ENCODE measurements at places on chromosomes 3 and 15.

- DNase-seq, result no peak
These were observed 166.1 kb downstream of the ZNF621 start for GRCh38 chr3:40690749-40691451.

DNA sequence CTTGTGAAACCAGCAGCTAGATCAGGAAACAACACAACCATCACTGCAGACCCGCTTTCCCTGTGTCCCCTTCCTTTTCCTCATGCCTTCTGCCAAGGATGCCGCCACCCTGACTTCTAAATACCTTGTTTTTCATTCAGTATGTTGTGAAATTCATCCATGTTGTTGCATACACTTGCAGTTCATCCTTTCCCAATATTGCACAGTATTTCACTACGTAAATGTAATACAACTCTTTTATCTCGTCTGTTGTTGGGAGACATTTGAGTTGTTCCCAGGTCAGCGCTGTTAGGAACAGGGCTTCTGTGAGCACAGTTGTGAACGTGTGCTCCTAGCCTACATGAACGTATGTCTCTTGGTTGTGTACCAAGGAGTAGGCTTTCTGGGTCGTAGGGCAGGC is 24.2 kb downstream of the TLNRD1 start:
- DNase-seq, result no peak

DNA sequence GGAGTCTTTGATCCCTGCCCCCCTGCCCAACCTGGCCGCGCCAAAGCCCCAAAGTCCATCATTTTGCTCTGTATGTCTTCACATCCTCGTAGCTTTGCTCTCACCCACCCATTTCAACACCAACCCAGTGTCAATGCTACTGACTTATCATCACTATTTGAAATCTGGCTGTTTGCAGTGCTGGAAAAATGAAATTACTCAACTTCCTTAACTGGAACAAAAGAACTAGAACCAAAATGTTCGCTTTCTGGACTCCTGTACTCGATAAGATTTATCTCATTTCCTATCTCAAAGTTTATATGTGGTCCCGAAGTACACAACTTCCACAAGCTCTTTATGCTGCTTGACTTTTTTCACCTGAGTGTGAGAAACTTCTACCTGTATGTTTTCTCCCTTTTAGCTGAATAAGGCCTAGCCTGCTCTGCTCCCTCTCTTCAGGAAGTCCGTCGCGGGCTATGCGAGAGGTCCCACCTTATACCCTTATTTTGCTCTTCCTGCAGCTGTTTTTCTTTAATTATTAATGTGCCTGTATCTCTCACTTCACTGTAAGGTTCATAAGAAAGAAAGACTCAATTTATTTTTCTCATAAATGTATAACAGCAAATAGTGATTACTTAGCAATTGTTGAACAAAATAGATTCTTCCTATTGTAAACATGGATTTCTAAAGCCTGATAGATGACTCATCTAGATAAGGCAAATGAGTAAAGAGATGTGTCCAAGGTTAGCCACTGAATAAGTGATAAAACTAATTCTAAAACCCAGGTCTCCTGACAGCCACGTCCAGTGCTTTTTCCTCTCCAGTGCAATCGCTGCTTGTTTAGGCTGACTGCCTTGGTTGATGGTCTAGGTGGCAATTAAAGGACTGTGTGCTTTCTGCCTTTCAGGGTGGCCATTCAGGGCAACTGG is 464.1 kb upstream of the TPRG1 start:
- no peak for DNase-seq

- no peak for DNase-seq
These were observed 26.7 kb downstream of the TJP1 start for GRCh38 chr15:29795610-29796009.

- no peak for DNase-seq
These were observed 61.5 kb upstream of the GALNT15 start for GRCh38 chr3:16112910-16113504.

DNA sequence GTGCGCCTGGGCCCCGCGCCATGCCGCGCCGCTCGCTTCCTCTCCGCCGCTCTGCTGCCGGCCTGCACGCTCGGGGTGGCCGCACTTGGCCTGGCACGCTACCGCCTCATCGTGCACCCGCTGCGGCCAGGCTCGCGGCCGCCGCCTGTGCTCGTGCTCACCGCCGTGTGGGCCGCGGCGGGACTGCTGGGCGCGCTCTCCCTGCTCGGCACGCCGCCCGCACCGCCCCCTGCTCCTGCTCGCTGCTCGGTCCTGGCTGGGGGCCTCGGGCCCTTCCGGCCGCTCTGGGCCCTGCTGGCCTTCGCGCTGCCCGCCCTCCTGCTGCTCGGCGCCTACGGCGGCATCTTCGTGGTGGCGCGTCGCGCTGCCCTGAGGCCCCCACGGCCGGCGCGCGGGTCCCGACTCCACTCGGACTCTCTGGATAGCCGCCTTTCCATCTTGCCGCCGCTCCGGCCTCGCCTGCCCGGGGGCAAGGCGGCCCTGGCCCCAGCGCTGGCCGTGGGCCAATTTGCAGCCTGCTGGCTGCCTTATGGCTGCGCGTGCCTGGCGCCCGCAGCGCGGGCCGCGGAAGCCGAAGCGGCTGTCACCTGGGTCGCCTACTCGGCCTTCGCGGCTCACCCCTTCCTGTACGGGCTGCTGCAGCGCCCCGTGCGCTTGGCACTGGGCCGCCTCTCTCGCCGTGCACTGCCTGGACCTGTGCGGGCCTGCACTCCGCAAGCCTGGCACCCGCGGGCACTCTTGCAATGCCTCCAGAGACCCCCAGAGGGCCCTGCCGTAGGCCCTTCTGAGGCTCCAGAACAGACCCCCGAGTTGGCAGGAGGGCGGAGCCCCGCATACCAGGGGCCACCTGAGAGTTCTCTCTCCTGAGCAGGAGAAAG is 951 bp downstream of the GPR62 start:
- no peak for DNase-seq

GRCh38 chr15:76968306-76968705 is 26.6 kb upstream of the PSTPIP1 start:
- no peak for DNase-seq

DNA sequence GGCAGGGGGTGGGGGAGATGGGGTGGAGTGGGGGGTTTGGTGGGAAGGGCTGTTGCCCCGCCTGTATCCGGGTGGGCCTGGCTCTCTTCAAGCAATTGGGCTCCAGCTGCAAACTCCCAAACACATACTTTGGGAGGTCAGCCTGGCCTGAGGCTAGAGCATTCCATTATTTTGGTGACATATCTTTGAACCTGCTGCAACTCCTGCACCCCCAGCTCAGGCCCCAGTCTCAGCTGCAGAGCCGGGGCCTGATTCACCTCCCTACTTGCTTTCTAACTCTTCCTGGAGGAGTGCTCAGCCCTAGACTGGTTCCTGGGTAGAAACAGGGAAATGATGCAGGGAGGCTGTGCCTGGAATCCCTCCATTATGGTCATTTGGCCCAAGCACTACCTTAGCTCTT is 140.8 kb upstream of the PRR23C start:
- no peak for DNase-seq
